ENCODE measurements at places on chromosomes 1 and 21.

DNA sequence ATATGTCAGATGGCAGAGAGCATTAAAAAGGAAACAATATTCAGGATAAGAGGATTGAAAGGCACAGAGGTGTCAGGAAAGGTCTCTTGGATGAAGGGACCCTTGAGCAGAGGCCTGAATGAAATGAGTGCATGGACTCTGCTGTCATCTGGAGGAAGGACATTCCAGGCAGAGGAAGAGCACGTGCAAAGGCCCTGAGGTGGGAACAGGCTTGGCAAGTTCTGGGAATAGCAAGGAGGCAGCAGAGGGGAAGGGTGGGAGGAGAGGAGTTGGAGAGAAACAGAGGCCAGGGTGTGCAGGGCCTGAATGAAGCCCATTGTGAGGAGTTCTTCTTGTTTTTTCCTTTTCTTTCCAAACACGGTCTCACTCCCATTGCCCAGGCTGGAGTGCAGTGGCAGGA, 59.0 kb upstream of the RUNX3 start:
- no peak for DNase-seq
- no peaks in the 10 kb centered on the region for H3K36me3 ChIP-seq
- no peak overlapping the region for H3K4me3 ChIP-seq
- no peaks in the 10 kb centered on the region for H3K4me1 ChIP-seq
- no peak overlapping the region for H3K27ac ChIP-seq

- H3K36me3 ChIP-seq, result no peaks in the 10 kb centered on the region
- H3K4me3 ChIP-seq, result no peak overlapping the region
- DNase-seq, result no peak
- no peaks in the 10 kb centered on the region for H3K4me1 ChIP-seq
- H3K27me3 ChIP-seq, result peaks cover 7% of the 10 kb centered on the region
These were observed 9.1 kb upstream of the CDK18 start for GRCh38 chr1:205495237-205495823.

DNA sequence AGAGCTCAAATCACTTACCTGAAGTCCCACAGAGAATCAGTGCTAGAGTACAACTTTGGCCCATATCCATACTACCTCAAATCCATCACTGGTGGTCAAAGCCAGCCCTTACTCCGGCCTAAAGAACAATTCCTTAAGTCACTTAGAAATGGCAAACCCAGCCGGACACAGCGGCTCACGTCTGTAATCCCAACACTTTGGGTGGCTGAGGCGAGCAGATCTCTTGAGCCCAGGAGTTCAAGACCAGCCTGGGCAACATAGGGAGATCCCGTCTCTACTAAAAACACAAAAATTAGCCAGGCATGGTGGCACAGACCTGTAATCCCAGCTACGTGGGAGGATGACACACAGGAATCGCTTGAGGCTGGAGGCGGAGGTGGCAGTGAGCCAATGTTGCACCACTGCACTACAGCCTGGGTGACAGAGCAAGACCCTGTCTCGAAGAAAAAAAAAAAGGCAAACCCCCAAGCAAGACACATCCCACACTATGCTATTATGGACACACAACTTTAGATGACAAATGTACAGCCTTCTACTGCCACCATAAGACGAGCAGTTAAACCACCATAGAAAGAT, 24.0 kb downstream of the NPHP4 start:
- no peak overlapping the region for H3K4me3 ChIP-seq
- no peaks in the 10 kb centered on the region for H3K4me1 ChIP-seq
- H3K36me3 ChIP-seq, result peaks cover 2% of the 10 kb centered on the region
- no peak overlapping the region for H3K27ac ChIP-seq

DNA sequence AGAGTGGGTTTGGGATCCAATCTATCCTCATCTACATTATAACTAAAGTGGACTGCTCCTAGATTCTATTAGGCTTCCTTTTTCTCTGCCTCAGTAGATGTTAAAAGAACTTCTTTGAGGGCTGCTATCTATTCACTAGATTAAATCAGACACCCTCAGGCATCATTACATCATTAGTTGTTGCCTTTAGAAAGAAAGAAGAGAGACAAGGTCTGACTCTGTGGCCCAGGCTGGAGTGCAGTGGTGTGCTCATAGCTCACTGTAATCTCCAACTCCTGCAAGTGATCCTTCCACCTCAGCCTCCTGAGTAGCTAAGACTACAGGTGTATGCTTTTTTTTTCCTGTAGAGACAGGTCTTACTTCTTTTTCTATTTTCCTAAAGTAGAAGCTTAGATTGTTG, 71.1 kb upstream of the EXO1 start:
- no peaks in the 10 kb centered on the region for H3K4me1 ChIP-seq
- H3K4me3 ChIP-seq, result no peak overlapping the region
- no peaks in the 10 kb centered on the region for H3K36me3 ChIP-seq
- no peak for DNase-seq
- H3K27ac ChIP-seq, result no peak overlapping the region

GRCh38 chr1:201302163-201303152, 19.2 kb downstream of the PKP1 start:
- peaks cover 9% of the 10 kb centered on the region for H3K27me3 ChIP-seq
- no peak overlapping the region for H3K4me3 ChIP-seq
- no peaks in the 10 kb centered on the region for H3K36me3 ChIP-seq
- DNase-seq, result no peak
- H3K4me1 ChIP-seq, result no peaks in the 10 kb centered on the region

DNA sequence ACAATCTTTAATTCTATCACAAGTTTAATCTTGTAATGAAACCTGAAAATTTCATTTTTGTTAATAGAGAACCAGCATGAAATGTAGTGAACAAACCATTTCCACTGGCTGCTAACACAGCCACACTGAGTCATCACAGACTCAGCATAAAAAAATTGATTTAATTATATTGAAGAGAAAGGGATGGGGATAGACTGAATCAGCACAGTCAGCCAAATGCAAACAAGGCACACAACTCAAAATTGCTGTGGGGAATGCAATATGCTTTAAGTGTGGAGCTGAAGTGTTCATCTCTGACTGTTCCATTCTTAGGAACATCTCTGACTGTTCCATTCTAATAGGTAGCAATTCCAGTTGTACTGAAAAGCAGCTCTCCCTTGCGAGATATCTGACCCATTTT, 299.8 kb downstream of the MRPL39 start:
- DNase-seq, result no peak
- no peaks in the 10 kb centered on the region for H3K4me1 ChIP-seq
- H3K27ac ChIP-seq, result no peak overlapping the region
- no peak overlapping the region for H3K4me3 ChIP-seq

- no peak overlapping the region for H3K27ac ChIP-seq
- no peak for DNase-seq
- H3K4me1 ChIP-seq, result no peaks in the 10 kb centered on the region
- no peaks in the 10 kb centered on the region for H3K27me3 ChIP-seq
- H3K36me3 ChIP-seq, result peaks cover 13% of the 10 kb centered on the region
These were observed 17.9 kb downstream of the KIF14 start for GRCh38 chr1:200602632-200603031.

- H3K27ac ChIP-seq, result no peak overlapping the region
- H3K36me3 ChIP-seq, result no peaks in the 10 kb centered on the region
- peaks cover 10% of the 10 kb centered on the region for H3K4me1 ChIP-seq
- H3K27me3 ChIP-seq, result peaks cover 6% of the 10 kb centered on the region
- DNase-seq, result no peak
These were observed 108.0 kb upstream of the ZBTB40 start for GRCh38 chr1:22343456-22344328.

DNA sequence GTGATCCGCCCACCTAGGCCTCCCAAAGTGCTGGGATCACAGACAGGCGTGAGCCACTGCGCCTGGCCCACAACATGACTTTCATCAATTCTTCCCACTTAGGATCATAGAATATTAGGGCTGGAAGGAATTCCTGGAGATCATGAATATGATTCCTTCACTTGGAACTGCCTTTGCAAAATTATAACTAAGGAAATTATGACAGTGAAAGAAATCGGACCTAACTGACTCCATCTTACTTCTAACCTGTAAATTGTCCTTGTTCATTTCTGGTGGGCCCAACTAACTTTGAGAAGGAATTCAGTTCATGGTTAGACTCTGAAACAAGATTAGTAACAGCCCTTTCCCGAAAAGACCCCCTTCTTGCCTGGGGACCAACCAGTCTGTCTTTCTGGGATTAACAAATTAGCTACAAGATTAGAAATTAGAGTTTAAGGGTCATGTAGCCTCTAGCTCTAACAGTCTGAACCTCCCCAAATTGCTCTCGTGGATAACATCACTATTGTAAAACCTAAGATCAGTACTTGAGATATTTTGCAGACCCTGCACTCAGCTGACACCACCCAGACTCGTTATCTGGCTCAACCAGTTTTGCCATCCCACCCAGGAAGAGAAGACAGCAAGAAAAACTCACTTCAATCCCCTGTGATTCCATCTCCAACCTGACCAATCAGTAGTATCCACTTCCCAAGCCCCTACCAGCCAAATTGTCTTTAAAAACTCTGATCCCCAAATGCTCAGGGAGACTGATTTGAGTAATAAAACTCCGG, 14.7 kb downstream of the ZBTB8OS start:
- no peak for DNase-seq
- no peak overlapping the region for H3K27ac ChIP-seq

GRCh38 chr1:62841587-62842169, 57.7 kb downstream of the ATG4C start:
- no peaks in the 10 kb centered on the region for H3K4me1 ChIP-seq
- H3K27me3 ChIP-seq, result no peaks in the 10 kb centered on the region
- no peaks in the 10 kb centered on the region for H3K36me3 ChIP-seq
- H3K27ac ChIP-seq, result no peak overlapping the region
- no peak overlapping the region for H3K4me3 ChIP-seq

DNA sequence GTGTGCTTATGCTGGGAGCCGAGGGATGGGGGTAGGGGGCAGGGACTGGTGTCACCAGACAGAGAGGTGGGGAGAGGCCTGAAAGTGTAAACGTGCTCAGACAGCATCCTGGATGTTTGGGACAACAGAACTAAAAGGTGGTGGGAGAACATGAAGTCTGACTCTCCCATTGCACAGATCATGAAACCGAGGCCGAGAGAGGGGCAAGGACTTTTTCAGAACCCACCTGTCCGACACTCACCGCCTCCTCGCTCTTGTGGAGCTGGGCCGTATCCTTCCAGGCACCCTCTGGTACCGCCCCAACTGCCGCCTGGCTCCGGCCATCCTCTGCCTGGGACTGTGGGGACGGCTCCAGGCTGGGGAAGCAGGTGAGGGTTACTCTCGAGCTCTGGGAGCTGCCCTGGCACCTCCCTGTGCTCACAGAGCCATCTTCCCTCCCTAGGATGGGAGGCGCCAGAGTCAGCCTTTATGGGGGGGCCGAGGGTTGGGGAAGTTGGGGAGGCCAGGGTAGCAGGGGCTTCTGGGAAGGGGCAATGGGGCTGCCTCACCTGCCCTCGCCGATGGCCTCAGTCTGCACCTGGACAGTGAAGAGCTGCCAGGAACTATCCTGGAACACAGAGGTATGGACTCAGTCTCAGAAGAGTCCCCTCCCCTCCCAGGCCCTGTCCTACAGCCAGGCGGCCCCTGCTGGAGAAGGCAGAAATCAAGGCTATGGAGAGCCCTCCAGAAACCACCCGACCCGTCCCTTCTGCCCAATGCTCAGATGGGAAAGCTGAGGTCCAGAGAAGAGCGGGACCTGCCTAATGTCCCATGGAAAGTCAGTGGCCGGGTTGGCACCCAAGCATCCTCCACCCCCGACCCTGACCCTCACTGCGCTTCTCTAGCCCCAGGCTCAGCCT, 7.0 kb downstream of the ATP13A2 start:
- H3K36me3 ChIP-seq, result peaks cover 20% of the 10 kb centered on the region
- H3K4me1 ChIP-seq, result peaks cover 3% of the 10 kb centered on the region
- DNase-seq, result no peak
- H3K27ac ChIP-seq, result no peak overlapping the region
- H3K27me3 ChIP-seq, result no peaks in the 10 kb centered on the region

GRCh38 chr1:28115267-28115666, 26.9 kb upstream of the EYA3 start:
- no peaks in the 10 kb centered on the region for H3K36me3 ChIP-seq
- H3K27me3 ChIP-seq, result no peaks in the 10 kb centered on the region
- H3K4me1 ChIP-seq, result peaks cover 20% of the 10 kb centered on the region
- DNase-seq, result no peak

DNA sequence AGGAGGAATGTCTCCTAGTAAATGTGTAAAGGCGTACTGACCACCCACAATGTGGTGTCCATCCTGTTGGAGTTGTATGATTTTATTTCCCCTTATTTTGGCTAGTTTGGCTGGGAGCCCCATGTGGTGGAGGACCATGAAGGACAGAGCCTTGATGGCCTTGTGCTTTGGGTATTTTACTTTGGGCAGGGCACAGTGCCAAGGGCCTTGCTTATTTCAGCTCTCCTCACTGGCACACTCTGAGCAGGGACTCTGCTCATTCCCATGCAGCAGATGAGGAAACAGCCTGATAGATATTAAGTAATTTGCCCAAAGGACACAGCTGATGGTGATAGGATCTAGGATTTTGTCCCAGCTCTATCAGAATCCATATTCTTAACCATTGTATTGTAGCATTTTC, 50.2 kb downstream of the SMYD2 start:
- no peaks in the 10 kb centered on the region for H3K27me3 ChIP-seq
- no peaks in the 10 kb centered on the region for H3K36me3 ChIP-seq
- no peak overlapping the region for H3K27ac ChIP-seq
- no peak overlapping the region for H3K4me3 ChIP-seq

DNA sequence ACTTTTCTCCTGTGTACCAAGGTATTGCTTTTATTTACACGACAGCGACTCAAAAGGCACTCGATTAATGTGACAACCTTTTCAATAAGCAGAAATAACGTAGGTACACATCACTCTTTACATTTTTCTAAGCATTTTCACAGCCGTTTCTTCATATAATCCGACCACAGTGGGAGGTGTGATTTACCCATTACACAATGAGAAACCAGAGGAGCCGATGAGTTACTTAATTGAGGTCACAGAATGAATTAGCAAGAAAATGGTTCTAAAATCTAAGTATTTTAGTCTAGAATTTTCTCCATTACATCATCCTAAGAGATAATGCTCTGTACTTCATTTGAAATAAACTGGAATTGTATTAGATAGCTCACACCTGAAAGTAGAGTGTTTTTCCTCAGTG, 71.5 kb downstream of the UMODL1 start:
- no peaks in the 10 kb centered on the region for H3K36me3 ChIP-seq
- H3K27ac ChIP-seq, result no peak overlapping the region
- DNase-seq, result no peak
- no peaks in the 10 kb centered on the region for H3K4me1 ChIP-seq

- peaks cover 36% of the 10 kb centered on the region for H3K4me1 ChIP-seq
- no peaks in the 10 kb centered on the region for H3K36me3 ChIP-seq
- no peaks in the 10 kb centered on the region for H3K27me3 ChIP-seq
- DNase-seq, result no peak
These were observed 121.7 kb downstream of the TNFSF18 start for GRCh38 chr1:172929006-172929405.

DNA sequence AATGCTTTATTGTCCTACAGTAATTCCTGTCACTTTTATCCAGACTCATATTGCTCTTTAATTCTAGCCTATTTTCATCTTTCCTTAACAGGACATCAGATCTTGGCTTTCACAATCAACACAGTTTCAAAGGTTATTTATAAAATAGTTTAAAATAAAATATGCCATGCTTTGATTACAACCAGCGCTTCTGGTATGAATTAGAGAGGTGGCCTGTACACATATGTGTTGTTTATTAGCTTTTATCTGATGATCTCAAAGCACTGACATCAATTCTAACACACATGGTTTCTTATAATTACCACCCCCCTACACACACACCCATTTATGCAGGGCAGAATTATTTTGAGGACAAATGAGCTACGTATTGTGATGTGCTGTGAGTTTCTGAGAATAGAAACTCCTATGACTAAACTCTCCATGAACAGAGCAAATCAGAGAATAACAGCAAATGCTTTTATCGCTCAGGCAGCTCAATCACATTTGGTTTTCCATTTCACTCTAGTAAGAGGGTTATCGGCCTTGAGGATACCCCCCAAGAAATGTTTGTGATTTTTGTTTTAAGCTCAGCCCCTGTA, 18.0 kb downstream of the CD247 start:
- no peaks in the 10 kb centered on the region for H3K36me3 ChIP-seq
- H3K4me3 ChIP-seq, result no peak overlapping the region
- peaks cover 10% of the 10 kb centered on the region for H3K27me3 ChIP-seq
- DNase-seq, result no peak
